ENCODE measurements at places on chromosomes 16 and 17.

DNA sequence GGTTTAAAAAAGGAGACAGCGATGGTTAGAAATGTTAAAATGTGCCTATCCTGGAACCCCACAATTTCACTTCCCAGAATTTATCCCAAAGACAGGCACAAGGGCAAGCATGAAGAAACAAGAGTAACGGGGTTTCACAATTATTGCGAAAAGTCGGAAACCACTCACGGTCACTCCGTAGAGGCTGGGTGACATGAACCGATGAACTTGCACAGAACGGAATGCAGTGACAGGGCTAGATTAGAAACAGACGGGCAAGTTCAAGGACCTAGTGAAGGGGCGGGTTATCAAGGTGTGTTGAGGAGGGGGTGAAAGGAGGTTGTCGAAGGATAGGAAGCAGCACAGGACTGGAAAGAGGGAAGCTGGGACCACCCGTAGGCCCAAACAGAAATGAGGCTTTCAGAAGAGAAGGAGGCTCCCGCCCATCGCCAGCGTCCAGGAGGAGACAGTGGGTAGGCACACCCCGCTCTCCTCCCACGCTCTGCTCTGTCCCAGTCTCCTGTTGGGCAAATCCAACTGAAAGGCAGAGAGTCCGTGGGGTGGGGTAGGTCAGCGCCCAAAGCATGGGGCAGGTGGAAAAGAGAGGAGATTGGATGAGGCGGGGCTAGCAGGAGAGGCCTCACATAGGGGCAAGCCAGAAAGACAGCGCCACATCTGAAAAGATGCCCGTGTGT lies 47.4 kb upstream of the JPH3 start:
- DNase-seq: no peak

DNA sequence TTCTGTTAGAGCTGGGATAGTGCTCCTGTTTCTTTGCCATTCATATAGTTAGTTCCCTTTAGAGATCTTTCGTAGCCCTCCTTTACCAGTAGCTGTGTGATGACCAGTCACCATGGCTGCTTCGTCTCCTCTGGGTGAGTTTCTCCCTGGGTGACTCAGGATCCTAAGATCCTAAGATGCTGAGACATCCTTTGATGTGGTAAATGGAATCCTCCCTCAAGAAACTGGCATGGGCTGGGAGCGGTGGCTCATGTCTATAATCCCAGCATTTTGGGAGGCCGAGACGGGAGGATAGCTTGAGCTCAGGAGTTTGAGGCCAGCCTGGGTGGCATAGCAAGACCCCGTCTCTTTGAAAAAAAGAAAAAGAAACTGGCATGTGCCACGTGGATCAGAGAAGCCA lies 5.9 kb downstream of the PHAF1 start:
- no peak for DNase-seq

DNA sequence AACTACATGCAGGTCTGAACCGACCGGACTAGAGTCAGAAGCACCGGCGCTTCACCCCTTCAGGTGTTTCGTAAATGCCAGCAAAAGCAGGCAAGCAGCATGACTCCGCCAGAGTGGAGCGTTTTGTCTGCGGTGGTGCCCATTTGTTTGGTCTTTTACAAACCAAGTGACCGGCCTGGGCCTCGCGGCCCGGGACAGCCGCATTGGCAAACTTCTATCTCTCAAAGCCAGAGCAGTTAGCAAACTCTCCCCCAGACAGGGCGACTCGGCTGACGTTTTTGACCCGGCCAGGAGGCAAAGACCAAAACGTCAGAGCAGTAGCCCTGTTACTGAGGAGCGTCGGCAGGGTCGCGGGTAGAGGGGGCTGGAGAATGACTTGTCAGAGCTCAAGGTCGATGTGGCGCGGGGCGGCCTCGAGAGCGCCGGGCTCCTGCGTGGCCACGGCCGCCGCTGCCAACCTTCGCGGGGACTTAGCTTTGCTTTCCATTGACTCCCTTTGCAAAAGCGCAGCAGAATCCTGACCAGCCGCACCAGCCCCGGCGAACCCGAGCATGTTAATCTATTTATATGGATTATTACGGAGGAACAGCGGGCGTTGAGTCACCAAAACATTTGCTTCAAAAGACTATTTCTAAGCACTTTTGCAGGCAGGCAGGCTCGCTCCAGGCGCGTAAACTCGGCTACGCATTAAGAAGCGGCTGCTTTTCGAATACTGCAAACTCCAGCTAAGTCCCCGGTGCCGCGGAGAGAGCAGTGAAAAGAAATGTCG lies 763 bp upstream of the SOX9 start:
- peak; percentile 75 for DNase-seq

- DNase-seq: no peak
Measured at GRCh38 chr17:77287432-77288068, 146.8 kb downstream of the SEC14L1 start.

DNA sequence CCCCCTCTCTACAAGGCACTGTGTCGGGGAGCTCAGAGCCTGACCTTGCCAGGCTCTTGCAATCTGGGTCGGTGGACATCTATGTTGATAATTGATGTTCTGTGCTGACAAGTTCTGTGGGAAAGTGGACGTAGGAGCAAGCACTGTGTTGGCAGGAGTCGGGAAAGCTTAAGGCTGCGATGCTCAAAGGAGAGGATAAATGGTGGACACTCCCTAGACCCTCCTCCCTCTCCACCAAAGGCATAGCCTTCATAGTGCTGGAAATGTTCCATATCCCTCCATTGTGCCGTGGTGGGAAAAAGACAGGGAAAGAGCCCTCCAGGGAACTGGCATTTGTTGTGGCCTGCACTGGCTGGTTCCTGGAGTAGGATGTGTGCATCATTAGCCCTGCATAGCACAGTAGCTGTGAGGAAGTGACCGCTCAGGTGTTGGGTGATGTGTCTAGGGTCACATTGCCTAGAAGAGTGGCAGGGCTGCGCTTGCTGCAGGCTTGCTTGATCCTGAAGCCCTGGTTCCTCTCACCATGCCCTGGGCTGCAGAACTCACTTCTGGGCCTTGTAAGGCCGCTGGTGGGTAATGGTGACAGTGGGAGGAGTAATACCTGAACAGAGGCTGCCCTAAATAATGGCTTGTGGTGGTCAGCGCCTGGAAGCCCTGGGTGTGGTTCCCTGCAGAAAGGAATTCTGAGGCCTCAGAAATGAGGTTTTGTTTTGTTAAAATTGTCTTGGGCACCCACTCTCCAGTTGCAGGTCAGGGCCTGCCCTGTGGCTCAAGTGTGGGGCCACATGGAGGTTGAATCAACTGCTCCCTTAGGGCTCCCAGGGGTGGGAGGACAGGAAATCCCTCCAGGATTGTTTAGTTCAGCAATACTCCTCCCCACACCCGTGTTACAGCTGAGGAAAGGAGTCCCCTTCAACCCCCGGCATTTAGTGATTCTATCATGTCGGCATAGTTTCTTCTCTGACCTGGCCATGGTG lies 62.6 kb downstream of the KSR1 start:
- DNase-seq: no peak

- DNase-seq: peak; percentile 42
Measured at GRCh38 chr16:77212741-77213541, 13.7 kb downstream of the SYCE1L start.

DNA sequence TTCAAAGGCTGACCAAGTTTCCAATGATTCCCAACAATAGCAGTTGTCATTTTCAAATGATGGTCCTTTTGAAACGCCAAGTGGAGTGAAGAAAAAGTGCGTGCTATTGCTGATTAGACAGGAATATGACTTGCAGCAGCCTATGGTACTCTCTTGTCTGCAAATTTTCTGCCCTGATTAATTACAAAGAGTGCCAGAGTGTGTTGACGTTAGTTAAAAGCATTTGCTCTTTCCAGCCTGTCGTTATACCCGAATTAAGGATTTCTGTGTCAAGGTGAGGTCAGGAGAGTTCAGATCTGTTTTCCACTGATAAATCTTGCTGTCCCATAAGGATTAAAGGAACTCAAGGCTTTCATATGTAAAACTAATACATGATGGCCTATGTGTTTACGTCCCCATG lies 75.0 kb upstream of the ADAMTS18 start:
- DNase-seq: no peak

DNA sequence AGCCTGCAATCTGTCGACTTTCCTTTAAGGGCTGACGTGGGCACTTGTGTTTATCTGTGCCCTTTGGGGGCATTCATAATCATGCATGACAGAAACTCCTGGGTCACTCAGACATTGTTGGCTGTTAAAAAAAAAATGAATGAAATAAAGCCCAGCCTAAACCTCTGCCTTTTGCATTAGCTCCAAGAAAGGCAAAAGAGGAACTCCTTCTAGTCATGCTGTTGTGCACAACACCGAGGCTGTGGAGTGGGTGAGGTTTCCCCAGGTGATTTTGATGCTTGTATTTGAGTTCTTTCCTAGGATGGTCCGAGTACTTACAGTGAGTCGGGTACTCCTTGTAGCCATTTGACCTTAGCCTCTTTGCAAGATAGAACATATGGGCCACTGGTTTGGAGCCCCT lies 49.6 kb upstream of the IRX6 start:
- DNase-seq: no peak

DNA sequence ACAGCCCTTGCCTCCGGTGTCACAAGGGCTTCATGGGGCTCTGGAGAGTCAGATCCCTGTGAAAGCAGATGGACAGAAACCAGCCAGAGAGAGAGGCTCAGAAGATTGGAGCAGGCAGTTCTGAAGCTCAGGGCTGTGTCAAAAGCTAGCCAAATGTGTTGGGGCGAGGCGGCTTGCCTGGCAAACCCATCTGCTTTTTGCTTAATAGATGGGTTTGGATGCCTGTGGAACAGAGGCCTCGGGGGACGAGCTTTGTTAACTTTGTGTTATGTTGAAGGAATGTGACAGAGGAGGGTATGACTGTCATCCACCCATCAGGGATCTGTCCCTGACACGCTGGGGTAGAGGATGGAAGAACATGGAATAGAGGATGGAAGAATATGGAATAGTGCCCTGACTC lies 21.0 kb upstream of the SLC12A3 start:
- no peak for DNase-seq

GRCh38 chr17:39820541-39820940 lies 43.6 kb downstream of the IKZF3 start:
- DNase-seq: no peak

GRCh38 chr16:48282636-48283263 lies 35.4 kb upstream of the ABCC11 start:
- no peak for DNase-seq

GRCh38 chr17:75764417-75764710 lies 628 bp downstream of the GALK1 start:
- no peak for DNase-seq

Measured in NCI-H774 (cell line).